Activated CD4-positive, alpha-beta memory T cell treated with anti-CD3 and anti-CD28 coated beads, Interleukin-2, amount 10 ng/mL, durations not matched to agents 7 days and 5 days (primary cell): ENCODE measurements at places on chromosomes 7 and 10. TPM values are rescaled to one million over a fixed set of nuclear protein-coding genes. Genes with fewer than 3 reads are reported as not detected.

DNA sequence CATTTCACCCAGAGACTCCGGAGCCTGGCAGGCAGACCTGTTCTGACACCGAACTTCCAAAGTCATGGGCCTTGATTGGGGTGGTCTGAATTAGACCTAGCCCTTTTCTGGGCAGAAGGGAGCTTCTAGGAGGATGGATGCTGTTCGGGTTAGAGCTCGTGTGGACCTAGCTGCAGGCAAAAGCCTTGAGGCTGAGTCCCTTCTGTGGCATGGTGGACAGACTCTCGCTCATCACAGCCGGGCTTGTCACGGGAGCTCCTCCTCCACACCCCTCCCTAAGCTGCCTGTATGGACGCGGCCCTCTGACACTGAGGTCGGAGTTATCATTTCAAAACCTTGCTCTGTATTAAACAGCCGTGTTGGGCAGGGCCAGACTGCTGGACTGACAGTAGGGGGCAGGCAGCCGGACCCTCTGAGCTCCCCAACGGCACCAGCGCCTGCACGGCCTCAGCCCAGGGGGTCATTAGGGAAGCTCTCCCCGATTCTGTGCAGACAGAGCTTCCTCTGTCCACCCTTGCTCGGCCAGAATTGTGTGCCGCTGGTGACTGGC lies 2.2 kb downstream of the IRF5 start:
- no peak for DNase-seq

IFRD1 gene
- 36.1 TPM for total RNA-seq

DNA sequence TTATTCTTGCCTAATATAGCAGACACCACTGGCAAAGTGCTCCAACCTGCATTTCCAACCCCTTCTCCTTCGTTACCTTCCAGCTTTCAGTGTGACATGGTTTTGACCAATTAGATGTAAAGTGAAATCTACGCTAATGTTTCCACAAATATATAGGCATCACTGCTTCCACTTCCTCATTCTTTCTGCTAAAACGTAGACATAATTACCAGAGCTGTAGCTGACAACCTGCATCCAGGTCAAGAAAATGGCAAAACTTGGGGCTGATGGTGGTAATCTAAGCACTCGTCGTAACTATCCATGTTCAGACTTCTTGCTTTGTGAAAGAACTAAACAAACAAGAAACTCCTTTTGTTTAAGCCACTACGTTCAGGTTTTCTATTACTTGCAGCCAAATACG lies 41.8 kb upstream of the COL1A2 start:
- no peak for DNase-seq

DNA sequence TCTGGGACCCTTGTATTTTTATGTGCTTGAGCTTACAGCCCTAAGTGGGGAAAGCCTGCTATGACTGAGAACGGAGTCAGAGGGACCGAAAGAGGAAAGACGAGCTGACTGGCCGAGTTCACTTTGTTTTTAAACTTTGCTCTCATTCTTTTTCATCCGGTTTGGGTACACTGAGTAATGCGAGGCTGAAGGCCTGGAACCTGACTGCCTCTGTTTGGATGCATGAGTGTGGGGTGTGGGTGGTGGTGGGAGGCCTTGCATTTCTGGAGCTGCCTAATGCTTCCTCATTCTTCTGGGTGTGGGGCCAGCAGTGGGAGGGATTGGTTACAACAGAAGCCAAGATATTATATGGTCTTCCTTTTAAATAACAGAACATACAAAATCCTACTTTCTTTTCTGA lies 155.5 kb downstream of the BUB3 start:
- DNase-seq = no peak

SMKR1 gene
- 2.2 TPM for total RNA-seq

- DNase-seq = no peak
Observed at GRCh38 chr7:41882256-41882655, 179.4 kb upstream of the INHBA start.
